Caco-2 (cell line): ENCODE measurements at places on chromosomes 3 and 15. TPM values are rescaled to one million over a fixed set of nuclear protein-coding genes. Genes with fewer than 3 reads are reported as not detected.

DNA sequence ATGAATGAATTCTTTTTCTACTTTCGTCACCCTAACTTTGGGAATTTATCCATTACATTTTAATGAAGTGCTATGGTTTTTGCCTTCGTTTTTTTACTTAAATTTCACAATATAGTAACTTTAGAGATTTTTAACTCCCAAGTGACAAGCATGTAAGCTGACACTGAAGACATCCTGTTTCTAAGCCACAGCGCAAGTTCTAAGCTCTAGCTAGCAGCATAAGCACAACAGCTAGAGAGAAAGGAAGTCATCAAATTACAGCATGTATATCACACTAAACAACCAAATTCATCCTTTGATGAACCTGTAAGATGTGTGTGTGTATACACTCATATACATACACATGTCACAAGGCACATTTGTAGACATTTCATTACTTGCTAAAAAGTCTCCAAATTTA lies 119.3 kb downstream of the P3H2 start:
- no peaks in the 10 kb centered on the region for H3K4me1 ChIP-seq
- no peak for DNase-seq
- no peak overlapping the region for H3K4me3 ChIP-seq
- no peaks in the 10 kb centered on the region for H3K36me3 ChIP-seq
- no peak overlapping the region for H3K27ac ChIP-seq

Gene PAK2
- 73.7 and 89.6 TPM in 2 replicates for total RNA-seq

GRCh38 chr3:121998030-121998580 lies 23.9 kb downstream of the ILDR1 start:
- no peak overlapping the region for H3K27ac ChIP-seq
- DNase-seq: no peak
- H3K27me3 ChIP-seq: no peaks in the 10 kb centered on the region
- no peaks in the 10 kb centered on the region for H3K36me3 ChIP-seq

DNA sequence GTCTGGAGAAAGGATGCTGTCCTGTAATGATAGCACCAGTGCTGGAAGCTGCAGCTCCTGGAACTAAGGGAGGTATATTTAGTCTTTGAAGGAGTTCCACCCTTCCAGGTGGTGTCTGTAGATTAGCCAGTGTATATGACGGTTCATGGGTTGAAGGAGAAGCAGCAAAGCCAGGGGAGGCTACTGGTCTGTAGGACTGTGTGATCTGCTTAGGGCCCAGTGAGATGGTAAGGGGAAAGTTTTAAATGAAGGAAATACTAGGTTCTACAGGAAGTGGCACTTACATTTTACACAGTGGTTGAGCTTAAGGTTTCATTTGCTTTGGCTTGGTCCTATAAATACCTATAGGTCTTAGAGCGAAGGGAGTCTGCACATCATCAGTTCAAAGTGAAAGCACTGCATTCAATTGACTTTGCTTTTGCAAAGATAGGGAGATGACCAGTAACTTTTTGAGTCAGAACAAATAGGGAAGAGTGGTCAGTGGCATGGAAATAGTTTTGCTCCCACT lies 5.6 kb downstream of the SLC25A38 start:
- no peaks in the 10 kb centered on the region for H3K36me3 ChIP-seq
- H3K4me3 ChIP-seq: no peak overlapping the region
- H3K27ac ChIP-seq: peak overlapping the region; percentile 54

- no peak overlapping the region for H3K4me3 ChIP-seq
- no peak for DNase-seq
- H3K36me3 ChIP-seq: no peaks in the 10 kb centered on the region
- H3K4me1 ChIP-seq: no peaks in the 10 kb centered on the region
- H3K27me3 ChIP-seq: no peaks in the 10 kb centered on the region
- no peak overlapping the region for H3K27ac ChIP-seq
Observed at GRCh38 chr3:33773637-33774036, 24.8 kb upstream of the PDCD6IP start.

GRCh38 chr3:186511245-186511644 lies 32.9 kb downstream of the CRYGS start:
- no peak overlapping the region for H3K27ac ChIP-seq
- DNase-seq: no peak
- H3K27me3 ChIP-seq: no peaks in the 10 kb centered on the region
- no peaks in the 10 kb centered on the region for H3K36me3 ChIP-seq
- H3K4me1 ChIP-seq: peaks cover 12% of the 10 kb centered on the region; the same call in 1 of the 2 replicates
- H3K4me3 ChIP-seq: no peak overlapping the region
